ENCODE measurements at places on chromosomes 3 and 15. TPM values are rescaled to one million over a fixed set of nuclear protein-coding genes. Genes with fewer than 3 reads are reported as not detected.

GRCh38 chr15:42919799-42920518 lies 619 bp downstream of the TTBK2 start:
- peak; percentile 18 for DNase-seq

DNA sequence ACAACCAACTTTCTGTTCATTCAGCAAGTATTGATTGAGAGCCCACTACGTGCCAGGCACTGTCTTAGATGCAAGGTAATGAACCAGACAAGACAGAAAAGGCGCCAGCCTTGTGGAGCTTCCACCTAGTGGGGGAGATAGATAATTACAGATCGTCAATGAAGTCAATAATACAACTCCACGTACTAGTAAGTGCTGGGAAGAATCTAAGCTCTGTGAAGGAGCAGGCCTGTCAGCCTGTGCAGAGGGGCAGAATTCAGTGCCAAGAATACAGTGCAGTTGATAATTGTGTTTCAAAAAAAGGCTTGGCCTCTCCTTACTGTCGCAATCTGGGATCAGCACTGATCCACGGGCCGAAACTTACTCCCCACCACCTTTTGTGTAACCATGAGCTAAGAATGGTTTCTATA lies 186.3 kb downstream of the FEZF2 start:
- DNase-seq, result no peak

GRCh38 chr15:55654561-55655031 lies 66.5 kb upstream of the PYGO1 start:
- no peak for DNase-seq

GRCh38 chr15:96487245-96487644 lies 156.7 kb downstream of the NR2F2 start:
- DNase-seq, result no peak

- no peak for DNase-seq
These were observed 146.2 kb upstream of the DPH6 start for GRCh38 chr15:35691891-35692867.

PCNP gene
- total RNA-seq, result 181 TPM

OR5H14 gene
- total RNA-seq, result not detected

IGF1R gene
- 18.9 TPM for total RNA-seq

Data from activated naive CD8-positive, alpha-beta T cell treated with anti-CD3 and anti-CD28 coated beads for 36 hours (primary cell).